M059J (cell line): ENCODE measurements at places on chromosomes 1 and 21. TPM values are rescaled to one million over a fixed set of nuclear protein-coding genes. Genes with fewer than 3 reads are reported as not detected.

Gene OR2AK2
- not detected in 2 replicates for total RNA-seq

Gene CYP2J2
- 1.7 and 3.2 TPM in 2 replicates for total RNA-seq

Gene FAM167B
- 0.20 and 1.4 TPM in 2 replicates for total RNA-seq

Gene CELSR2
- total RNA-seq = 3.7 and 6.9 TPM in 2 replicates

Gene GPR157
- 2.1 and 2.9 TPM in 2 replicates for total RNA-seq

Gene S100A16
- total RNA-seq = 138 and 163 TPM in 2 replicates

Gene KRTAP21-2
- total RNA-seq = not detected in 2 replicates

Gene NCF2
- 10.8 and 17.1 TPM in 2 replicates for total RNA-seq

Gene LZIC
- total RNA-seq = 17.5 and 33.0 TPM in 2 replicates

Gene MYCBP
- 57.7 and 70.7 TPM in 2 replicates for total RNA-seq

Gene MMP23B
- total RNA-seq = 0.27 TPM in 1 of 2 replicates, not detected in the other

Gene ZNF670
- total RNA-seq = 5.4 and 9.3 TPM in 2 replicates

Gene TLR5
- total RNA-seq = 0.10 and 0.49 TPM in 2 replicates

Gene CFAP126
- not detected in 2 replicates for total RNA-seq

Gene FOXD3
- 0.20 TPM in 1 of 2 replicates, not detected in the other for total RNA-seq

Gene SLAMF8
- 0.05 and 0.25 TPM in 2 replicates for total RNA-seq

Gene ACTRT2
- total RNA-seq = not detected in 2 replicates

Gene PALMD
- total RNA-seq = 10.2 and 11.7 TPM in 2 replicates

Gene DAB1
- 0.47 and 1.0 TPM in 2 replicates for total RNA-seq

Gene PIAS3
- total RNA-seq = 31.5 and 36.6 TPM in 2 replicates

Gene GPR3
- total RNA-seq = 2.0 and 2.6 TPM in 2 replicates

Gene RGS21
- not detected in 2 replicates for total RNA-seq

Gene EFHD2
- total RNA-seq = 70.7 and 107 TPM in 2 replicates

Gene GSTM2
- total RNA-seq = 10.7 and 17.4 TPM in 2 replicates

Gene HFM1
- 0.10 TPM in 1 of 2 replicates, not detected in the other for total RNA-seq

Gene WNT3A
- not detected in 2 replicates for total RNA-seq

Gene C1orf210
- total RNA-seq = not detected in 2 replicates

Gene THEM5
- not detected in 2 replicates for total RNA-seq

Gene CRP
- total RNA-seq = not detected in 2 replicates

Gene TMEM59
- 540 and 619 TPM in 2 replicates for total RNA-seq

Gene GUCA2A
- not detected in 2 replicates for total RNA-seq

Gene CATSPERE
- total RNA-seq = 0.20 and 0.25 TPM in 2 replicates

Gene NEK2
- total RNA-seq = 35.6 and 58.6 TPM in 2 replicates

Gene CCDC17
- total RNA-seq = 0.10 TPM in 2 replicates

Gene EPHA10
- not detected in 2 replicates for total RNA-seq

Gene SPOCD1
- total RNA-seq = 33.0 and 52.0 TPM in 2 replicates

Gene KIAA1614
- total RNA-seq = 1.9 and 2.8 TPM in 2 replicates

Gene PSRC1
- total RNA-seq = 68.3 and 83.5 TPM in 2 replicates

Gene FUBP1
- total RNA-seq = 77.7 and 101 TPM in 2 replicates

Gene MMEL1
- not detected in 2 replicates for total RNA-seq

Gene ARHGEF11
- 17.1 and 19.2 TPM in 2 replicates for total RNA-seq

Gene NTNG1
- total RNA-seq = 5.8 and 8.3 TPM in 2 replicates

Gene RGS18
- total RNA-seq = not detected in 2 replicates

Gene CAP1
- total RNA-seq = 371 and 481 TPM in 2 replicates

Gene FHAD1
- total RNA-seq = 0.64 and 1.3 TPM in 2 replicates

Gene CYP4A11
- not detected in 2 replicates for total RNA-seq

Gene LCE6A
- total RNA-seq = not detected in 2 replicates

Gene DNALI1
- 0.49 and 1.9 TPM in 2 replicates for total RNA-seq

Gene TMEM269
- 0.02 TPM in 1 of 2 replicates, not detected in the other for total RNA-seq

Gene KLF17
- 0.37 and 0.64 TPM in 2 replicates for total RNA-seq

Gene FCRL1
- total RNA-seq = not detected in 2 replicates

Gene ATF3
- total RNA-seq = 5.1 and 6.0 TPM in 2 replicates

Gene METTL25B
- total RNA-seq = 12.2 and 23.3 TPM in 2 replicates

Gene CD247
- total RNA-seq = not detected in 2 replicates

Gene HES3
- not detected in 2 replicates for total RNA-seq

Gene RGS8
- total RNA-seq = not detected in 2 replicates

Gene S100A6
- 526 and 547 TPM in 2 replicates for total RNA-seq

Gene TMPRSS3
- total RNA-seq = 0.27 TPM in 1 of 2 replicates, not detected in the other
